ENCODE measurements at places on chromosomes 7 and 10.
A peak's percentile ranks its signal among the peaks of the same experiment; 100 is the strongest.

DNA sequence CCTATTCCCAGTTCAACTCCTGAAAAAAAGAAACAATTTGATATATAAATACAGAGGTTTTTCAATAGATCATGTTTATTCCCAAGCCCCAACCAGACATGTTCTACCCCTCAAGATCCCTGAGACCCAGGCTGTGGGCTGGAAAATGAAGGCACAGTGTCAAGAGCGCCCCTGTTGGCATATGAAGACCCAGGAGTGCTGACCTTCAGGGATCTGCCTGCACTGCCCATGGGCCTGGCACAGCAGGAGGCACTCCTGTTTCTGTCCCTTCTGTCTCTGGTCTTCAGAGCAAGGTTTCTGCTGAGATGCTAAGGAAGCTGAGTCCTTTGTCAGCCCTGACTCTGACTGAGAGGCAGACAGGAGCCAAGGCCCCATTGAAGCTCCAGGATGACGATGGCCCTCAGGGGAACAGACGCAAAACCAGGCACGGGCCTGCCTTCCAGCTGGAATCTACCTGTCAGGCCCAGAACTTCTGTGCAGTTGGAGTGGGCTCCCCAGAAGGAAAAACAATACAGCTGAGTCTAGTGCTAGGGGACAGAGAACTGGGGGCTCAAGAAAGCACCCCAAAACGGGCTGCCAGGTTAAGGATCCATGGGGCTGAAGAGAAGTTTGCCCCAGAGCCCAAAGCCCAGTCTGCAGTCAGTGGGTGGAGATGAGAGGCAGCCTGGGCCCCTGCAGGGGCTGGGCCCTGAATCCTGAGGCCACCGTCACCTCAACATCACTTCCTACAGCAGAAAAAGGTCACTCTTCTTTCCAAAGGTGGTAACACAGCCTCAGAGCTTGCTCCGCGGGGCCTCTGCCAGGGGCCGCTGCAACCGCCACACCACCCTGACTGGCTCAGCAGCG, 6.7 kb upstream of the AIFM2 start:
- no peak for DNase-seq

GRCh38 chr7:32223721-32224120, 153.5 kb upstream of the PDE1C start:
- no peak for DNase-seq

- DNase-seq, result peak; percentile 82
Observed at GRCh38 chr10:97572214-97572989, at the start of gene ANKRD2. TSS of gene ANKRD2 (plus strand) at chr10:97572779. CDS start at chr10:97572789, 10 bp downstream.

DNA sequence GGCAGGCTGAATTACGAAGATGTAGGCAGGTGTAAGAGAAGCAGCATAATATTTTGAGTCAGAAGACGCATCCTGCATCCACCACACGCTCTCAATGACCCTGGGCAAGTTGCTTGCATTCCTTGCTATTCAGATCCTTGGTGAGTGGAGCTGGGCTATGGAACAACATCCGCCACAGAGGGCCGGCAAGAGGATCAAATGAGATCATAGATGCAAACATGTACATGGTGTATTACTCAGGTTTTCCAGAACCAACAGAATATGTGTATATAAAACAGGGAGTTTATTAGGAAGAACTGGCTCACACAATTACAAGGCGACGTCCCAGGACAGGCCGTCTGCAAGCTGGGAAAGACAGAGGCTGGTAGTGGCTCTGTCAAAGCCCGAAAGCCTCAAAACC, 51.5 kb downstream of the ADAM12 start:
- DNase-seq, result no peak

GRCh38 chr10:124700293-124701037, 43.7 kb downstream of the FAM53B start:
- DNase-seq, result no peak

GRCh38 chr7:83617858-83618257, 31.1 kb downstream of the SEMA3E start:
- DNase-seq, result no peak

- no peak for DNase-seq
Observed at GRCh38 chr7:148079206-148080080, 511.1 kb upstream of the C7orf33 start.

All from glutamatergic neuron (in vitro differentiated cells).